ENCODE measurements at places on chromosomes 13 and 19.

DNA sequence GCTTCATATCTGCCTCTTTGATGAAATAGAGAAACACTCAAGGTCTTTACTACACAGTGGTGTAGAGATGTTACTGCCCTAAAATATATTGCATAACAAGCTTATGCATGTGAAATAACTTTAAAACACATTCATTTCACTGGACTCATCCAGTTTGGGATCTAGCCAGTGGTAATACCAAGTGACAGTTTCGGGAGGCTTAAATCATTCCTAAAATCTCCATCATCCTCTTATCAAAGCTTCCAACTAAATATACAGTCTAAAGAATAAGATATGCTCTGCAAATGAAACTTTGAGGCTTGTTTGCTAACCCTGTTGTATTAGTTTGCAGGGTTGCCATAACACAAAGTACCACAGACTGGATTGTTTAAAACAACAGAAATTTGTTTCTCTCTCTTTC, 52.8 kb downstream of the THSD1 start:
- DNase-seq = no peak

- peak; percentile 77 for DNase-seq
Measured at GRCh38 chr19:42250183-42250665, 4.7 kb downstream of the ERF start.

DNA sequence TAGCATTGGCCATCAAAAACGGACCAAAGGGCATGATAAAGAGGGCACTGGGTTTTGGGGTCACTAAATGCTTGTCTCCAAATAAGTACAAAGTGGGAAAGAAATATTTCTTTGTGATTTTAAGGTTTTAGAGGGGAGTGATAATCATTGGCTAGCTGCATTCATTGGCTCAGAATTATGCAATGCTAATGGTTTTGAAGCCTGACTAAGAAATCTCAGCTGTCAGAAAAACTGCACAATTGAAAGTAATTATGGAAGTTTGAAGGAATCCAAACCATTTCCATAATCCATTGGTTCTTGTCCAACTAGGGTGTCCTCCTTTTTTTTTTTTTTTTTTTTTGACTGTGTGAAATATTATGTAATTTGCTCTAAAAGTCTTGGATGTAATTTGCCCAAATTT, 88.2 kb upstream of the ARGLU1 start:
- no peak for DNase-seq

DNA sequence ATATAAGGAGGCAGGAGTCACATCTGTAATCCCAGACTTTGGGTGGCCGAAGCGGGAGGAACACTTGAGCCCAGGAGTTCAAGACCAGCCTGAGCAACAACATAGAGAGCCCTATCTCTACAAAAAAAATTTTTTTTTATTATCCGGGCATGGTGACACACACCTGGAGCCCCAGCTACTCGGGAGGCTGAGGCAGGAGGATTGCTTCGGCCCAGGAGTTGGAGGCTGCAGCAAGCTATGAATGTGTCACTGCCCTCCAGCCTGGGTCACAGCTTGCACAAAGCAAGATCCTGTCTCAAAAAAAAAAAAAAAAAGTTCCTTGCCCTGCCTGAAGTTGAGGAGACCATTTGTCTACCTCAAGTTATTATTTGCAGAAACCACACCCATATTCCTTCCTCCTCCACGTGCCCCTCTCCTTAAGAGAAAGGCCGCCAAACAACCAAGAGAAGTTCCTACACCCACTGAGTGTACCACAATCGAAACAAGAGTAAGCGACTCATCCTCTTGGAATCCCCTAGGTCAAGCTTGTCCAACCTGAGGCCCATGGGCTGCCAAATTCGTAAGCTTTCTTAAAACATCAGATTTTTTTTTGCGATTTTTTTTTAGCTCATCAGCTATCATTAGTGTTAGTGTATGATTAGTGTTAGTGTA, 2.2 kb downstream of the ABCC4 start:
- no peak for DNase-seq

DNA sequence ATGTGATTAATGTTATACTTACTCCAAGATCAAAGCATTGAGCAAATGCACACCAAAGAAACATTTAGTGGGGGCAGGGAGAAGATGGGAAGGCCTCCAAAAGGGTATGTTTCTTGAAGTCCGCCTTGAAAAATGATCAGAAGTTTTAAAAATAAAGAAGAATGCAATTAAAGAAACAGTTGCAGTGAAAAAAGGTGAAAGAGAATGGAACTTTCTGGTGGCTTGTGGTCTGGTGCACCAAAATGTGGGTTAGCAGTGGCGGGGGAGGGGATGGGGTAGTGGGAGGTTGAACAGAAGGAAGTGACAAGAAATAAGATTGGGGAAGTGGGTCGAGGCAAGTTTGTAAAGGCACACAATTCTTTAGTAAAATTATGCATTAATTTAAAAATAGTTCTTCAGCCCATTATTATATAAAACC, 2.5 kb downstream of the LCP1 start:
- DNase-seq = peak; percentile 66

GRCh38 chr13:80149736-80150135, 191.2 kb downstream of the SPRY2 start:
- no peak for DNase-seq

DNA sequence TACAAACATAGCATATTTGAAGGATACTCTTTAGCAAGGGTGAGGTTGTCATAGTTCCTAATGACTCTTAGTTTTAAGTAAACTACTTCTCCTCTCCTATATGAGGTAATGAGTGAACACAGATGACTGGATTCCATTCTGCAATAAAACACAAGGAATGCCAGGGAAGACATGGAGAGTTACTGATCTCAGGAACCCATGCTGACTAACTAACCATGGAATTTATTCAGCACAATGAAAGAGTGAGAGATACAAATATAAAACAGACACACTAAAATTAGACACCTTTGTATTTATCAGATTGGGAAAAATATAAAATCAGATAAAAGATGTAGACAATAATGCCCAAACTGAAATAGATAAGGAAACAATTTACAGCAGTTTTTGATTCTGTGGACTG, 1525.9 kb upstream of the SLC10A2 start:
- DNase-seq = no peak

DNA sequence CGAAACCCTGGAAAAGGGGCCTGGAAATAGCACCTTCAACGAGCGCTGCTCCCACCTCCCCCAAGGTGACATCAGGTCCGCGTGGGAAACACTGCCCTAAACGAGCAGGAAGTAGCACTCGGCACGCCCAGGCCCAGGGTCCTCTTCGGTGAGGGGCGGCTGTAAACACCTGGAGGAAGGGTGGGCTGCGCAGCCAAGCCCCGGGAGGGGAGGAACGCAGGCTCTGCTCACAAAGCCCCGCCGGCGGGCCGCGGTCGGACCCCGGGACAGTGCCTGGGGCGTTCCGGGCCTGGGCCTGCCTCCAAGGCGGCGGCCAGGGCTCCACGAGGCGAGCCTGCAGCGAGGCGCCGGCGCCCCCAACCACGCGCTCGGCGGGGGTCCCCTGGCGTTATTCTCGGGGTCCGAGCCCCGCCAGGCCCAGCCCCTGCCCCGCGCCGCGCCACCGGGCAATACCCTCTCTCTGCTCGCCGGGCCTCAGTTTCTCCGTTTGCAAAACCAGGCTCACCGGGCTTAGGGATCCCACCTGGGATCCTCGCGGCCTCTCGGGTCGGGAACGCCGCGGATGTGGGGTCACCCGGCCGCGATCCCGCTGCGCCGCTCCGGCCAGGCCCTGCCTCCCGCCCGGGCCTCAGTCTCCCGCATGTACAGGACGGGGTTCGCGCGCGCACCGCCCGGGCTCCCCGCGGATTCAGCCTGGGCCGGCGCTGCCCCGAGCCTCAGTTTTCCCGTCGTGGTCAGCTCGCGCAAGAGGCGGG, 630 bp downstream of the RNF126 start:
- no peak for DNase-seq

- DNase-seq = no peak
Measured at GRCh38 chr19:57002710-57003109, 117.1 kb upstream of the USP29 start.

GRCh38 chr13:92804926-92805325, 421.7 kb upstream of the GPC6 start:
- DNase-seq = no peak

GRCh38 chr13:45537516-45537915, 72.8 kb downstream of the COG3 start:
- no peak for DNase-seq

DNA sequence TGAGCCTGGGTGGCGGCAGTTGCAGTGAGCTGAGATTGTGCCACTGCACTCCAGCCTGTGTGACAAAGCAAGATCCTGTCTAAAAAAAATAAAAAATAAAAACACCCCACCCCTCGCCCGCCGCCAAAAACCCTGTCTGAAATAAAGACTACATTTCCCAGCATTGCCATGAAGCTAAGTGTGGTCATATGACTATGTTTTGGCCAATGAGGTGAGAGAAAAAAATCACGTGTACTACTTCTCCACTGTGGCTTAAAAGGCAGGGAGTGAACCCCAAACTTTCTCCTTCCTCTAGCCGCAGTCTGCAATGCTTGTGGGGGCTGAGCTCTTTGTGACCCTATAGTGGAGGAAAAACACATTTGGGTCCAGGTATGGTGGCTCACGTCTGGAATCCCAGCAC, 54.9 kb downstream of the COLGALT1 start:
- DNase-seq = no peak

GRCh38 chr13:44075113-44075512, 195.4 kb downstream of the LACC1 start:
- DNase-seq = no peak

- no peak for DNase-seq
Measured at GRCh38 chr19:10408511-10409283, 5.4 kb upstream of the CDC37 start.

DNA sequence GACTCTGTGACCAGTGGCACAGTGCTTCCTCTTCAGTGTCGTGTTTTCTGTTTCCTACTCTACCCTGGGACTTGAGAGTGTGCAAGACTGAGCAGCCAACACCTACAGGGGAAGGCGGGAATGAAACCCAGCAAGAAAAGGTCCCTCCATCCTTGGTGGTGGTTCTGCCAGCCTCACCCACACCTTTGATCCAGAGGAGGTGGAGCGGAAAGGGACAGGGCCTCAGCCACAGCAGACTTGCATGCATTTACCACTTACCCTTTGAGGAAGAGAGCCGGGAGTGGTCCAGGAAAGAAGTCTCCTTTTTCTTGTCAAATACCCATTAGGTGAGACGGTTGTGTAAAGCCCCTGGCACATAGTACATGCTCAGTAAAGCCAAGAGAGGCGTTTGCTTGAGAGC, 164.8 kb upstream of the ZNF536 start:
- DNase-seq = no peak

DNA sequence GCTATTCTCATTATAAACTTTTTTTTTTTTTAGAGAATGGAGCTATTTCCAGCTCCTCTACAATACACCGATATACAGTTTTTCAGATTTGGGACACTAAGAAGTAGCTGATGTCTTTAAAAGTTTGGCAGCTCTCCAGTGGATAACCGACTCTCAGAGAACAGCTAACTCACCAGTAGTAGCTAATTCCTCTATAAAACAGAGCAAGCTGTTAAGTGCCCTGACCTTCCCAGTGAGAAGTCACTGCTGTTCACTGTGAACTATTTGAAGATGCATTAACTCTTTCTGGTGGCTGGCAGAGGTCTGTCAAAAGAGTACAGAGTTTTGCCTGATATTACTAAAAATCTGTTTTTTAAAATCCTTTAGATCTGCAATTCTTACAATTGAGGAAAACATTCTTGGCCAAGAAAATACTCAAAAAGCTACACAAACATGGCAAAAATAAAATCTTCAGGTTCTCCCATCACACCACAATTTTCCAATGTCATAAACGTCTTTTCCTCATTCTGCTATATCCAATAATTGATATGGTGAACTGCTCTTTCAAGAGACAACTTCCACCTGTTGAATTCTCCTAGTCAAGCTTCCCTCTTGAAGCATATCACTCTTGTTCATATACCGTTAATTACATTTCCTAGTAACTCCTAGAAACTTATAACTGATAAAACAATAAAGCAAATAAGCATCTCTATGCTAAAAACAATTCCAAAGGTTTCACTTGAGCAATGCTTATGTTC, 44.2 kb downstream of the TBC1D4 start:
- DNase-seq = no peak

DNA sequence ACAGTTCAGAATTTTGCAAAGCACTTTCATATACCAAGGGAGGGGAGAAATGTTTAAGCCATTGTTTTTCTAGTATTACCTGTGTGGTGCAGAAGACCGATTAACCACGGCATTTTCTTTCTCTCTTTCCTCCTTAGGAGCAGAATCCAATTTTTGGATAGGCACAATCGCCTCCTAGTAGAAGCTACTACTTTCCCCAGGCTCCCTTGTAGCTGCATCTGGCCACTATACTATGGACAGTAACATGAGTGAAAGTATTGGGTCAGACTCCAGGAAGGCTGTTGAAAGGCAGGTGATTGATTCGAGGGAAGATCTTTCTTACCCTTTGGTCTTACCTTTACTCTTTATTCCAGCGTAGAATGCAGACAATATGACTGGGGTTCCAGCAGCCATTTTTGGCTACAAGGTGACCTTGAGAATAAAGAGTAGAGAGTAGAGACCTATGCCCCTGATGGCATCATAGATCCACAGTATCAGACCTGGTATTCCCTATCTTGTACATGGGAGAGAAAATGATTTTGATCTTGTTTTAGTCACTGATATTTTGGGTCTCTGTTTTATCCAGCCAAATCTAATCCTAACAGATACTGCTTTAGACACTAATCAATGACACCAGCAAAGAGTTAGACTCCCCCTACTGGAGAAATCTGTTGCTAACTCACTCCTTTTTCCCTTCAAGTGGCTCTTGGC, 77.0 kb downstream of the LRRC63 start:
- DNase-seq = no peak

GRCh38 chr13:52010890-52011631, at the start of gene ATP7B:
ATP7B (minus strand) TSS chr13:52011450; CDS start chr13:52011337, 113 bp downstream.
- peak; percentile 68 for DNase-seq

GRCh38 chr13:26075498-26075897, 23.7 kb upstream of the SHISA2 start:
- DNase-seq = no peak
